ENCODE measurements at places on chromosomes 13 and 19. TPM values are rescaled to one million over a fixed set of nuclear protein-coding genes. Genes with fewer than 3 reads are reported as not detected.

Gene DZIP1
- total RNA-seq: 18.1 TPM

Gene LRFN3
- total RNA-seq: 2.4 TPM

Gene CGB8
- total RNA-seq: not detected

Gene SELENOV
- total RNA-seq: not detected

Gene APLP1
- 5.5 TPM for total RNA-seq

Gene GJA3
- total RNA-seq: under 0.01 TPM
